ENCODE measurements at places on chromosomes 2 and 18.

DNA sequence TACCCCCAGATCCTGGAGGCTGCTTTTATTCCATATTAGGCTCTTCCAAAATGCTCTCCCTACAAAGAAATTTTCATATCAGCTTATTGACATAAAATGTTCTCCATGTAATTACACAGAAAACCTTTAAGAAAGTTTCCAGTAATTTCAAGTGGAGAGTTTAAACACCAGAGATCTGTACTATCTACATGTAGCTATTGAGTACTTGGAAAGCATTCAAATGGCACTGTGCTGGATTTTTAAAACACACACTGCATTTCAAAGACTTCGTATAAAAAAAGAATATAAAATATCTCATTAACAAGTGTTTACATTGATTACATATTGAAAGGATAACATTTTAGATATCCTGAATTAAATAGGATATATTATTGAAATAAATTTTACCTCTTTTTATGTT is 182.4 kb upstream of the ZNF521 start:
- no peak for DNase-seq

DNA sequence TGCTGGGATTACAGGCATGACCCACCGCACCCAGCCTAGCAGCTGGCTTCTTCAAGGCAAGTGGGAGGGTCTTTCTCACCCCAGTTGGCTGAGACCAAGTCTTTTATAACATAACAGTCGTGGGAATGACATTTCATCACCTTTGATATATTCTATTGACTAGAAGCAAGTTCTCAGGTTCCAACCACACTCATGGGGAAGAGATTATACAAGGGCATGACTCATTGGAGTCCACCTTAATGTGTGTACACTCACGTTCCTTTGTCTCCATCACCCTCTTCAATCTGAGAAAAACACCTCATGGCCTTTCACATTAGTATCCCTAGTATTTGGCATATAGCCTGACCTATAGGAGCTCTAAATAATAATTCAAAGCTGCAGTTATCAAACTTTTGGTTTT is 2.8 kb upstream of the BBS5 start:
- no peak for DNase-seq

DNA sequence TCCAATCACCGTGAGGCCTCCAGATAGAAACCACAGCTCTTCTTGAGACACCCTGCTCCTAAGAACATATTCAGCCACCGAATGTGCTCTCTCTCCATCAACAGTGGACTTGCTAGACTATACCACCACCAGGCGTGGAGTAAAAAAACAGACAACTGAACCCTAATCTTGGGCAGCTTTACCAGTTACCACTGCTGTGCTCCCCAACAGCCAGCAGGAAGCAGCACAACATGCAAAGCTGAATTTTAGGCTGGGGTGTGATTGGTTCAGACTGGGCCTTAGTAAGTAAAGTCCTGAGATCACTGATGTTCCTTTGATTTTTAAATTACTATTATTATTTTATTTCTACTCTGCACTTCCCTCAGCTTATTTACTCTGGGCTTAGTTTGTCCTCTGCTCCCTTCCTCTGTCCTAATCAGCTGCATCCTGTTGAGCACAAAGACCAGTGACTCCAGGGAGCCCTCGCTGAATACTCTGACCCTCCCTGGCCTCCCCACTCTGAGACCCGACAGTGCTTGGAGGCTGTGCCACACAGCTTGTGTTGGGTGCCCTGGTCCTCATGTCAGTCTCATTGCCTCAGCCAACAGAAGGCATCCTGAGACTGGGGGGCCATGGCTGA is 21.9 kb downstream of the MRPL35 start:
- DNase-seq, result no peak

DNA sequence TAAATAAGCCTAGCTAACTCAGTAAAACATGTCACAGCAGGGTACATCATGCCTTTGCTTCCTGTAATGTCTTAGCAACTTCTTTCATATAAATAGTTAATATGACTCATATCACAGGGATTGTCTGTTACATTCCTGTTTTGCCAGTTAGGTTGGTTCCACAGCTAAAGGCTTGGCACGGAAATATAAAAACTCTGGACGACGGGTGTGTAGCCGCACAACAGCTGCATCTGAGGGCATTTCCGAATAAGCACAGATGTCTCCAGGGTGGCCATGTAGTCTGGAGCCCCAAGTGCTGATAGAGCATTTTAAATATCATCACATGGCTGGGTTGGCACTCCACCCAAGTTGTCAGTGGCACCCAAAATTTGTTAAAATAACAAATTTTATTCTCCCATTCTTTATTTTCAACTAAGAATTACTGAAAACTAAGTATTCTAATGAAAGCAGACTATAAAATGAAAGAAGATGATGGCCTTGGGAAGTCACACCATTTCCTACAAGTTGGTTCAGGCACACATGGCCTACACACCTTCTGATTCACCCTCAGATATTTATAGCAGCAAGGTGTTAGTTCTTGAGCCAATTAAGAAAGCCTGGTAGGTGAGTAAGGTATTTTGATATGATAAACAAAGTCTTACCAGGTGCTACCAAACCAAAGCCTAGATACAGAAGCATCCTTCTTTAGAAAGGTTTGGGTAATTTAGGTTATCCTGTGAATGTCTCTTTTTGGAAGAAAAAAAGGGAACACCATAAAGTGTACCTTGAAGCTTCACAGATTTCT is 61.8 kb upstream of the STK17B start:
- DNase-seq, result no peak

GRCh38 chr2:170227951-170228350 is 50.0 kb downstream of the MYO3B start:
- no peak for DNase-seq

GRCh38 chr2:205060269-205060668 is 515.0 kb downstream of the PARD3B start:
- no peak for DNase-seq

GRCh38 chr2:75290600-75291150 is 91.4 kb upstream of the TACR1 start:
- DNase-seq, result no peak

- no peak for DNase-seq
Observed at GRCh38 chr2:221060376-221060775, 511.7 kb downstream of the EPHA4 start.

DNA sequence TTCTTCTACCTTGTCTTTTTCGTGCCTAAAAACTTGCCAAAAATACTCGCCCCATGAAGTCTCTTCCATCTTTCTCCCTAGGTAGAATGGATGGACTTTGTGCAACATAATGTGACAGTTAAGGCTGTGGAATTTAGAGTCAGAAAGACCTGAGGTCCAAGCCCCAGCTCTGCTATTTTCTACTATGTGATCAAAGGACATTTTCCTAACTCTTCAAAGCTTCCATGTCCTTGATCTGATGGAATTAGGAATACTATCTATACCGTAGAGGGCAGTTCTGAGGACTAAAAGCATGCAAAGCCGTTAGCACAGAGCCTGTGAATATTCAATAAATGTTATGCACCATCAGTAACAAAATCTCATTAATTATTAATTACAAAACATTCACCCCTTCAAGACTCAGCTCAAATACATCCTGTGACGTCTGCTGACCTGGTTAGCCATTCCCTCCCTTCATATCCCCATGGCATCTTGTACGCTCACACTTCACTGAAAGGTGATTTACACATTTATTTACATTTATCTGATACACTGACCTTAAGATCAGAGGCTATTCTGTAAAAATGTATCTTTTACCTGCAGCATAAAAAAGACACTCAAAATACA is 15.1 kb downstream of the IWS1 start:
- DNase-seq, result no peak

- DNase-seq, result no peak
Observed at GRCh38 chr2:161676902-161677496, 52.8 kb downstream of the SLC4A10 start.

DNA sequence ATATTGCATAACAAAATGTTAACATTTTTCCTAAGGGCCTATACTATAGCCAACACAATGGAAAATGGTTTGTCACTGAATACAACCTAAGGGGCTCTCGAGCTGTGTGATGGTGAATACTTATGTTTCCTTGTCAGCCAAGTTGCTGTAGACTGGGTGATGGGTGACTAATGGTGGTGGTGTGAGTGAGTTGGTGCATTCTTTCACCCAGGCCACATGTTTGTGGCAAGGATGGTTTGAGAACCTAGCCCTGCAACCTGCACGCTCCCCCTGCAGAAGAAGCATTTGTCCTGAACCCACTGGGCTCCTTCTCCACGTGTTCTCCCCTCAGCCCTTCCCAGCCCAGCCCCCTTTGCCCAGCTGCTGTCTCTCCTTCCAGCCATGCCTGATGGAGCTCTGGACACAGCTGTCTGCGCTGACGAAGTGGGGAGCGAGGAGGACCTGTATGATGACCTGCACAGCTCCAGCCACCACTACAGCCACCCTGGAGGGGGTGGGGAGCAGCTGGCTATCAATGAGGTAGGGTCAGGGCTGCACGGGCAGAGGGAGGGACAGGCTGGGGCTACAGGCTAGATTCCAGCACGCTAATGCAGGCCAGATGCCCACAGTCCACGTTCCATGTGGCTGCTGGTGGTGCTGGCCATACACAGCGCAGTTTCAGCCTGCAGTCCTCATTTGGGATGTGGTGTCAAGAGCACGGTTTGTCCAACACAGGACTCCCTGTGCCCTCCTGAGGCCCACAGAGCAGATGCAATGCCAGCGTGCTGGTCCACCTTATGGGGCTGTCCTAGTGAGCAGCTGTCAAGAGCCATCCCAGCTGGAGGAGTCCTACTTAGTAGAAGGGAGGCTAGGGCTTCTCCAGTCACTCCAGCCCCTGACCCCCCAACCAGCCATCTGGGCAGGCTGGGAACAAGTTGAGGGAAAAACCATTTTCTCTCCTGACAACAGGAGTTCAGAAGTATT is 65.4 kb downstream of the FAM168B start:
- peak; percentile 59 for DNase-seq

GRCh38 chr2:23542230-23542789 is 157.3 kb downstream of the KLHL29 start:
- DNase-seq, result no peak

- DNase-seq, result no peak
Observed at GRCh38 chr2:164794016-164794415, 47.6 kb downstream of the COBLL1 start.

- DNase-seq, result no peak
Observed at GRCh38 chr2:735670-736218, 58.5 kb upstream of the TMEM18 start.

DNA sequence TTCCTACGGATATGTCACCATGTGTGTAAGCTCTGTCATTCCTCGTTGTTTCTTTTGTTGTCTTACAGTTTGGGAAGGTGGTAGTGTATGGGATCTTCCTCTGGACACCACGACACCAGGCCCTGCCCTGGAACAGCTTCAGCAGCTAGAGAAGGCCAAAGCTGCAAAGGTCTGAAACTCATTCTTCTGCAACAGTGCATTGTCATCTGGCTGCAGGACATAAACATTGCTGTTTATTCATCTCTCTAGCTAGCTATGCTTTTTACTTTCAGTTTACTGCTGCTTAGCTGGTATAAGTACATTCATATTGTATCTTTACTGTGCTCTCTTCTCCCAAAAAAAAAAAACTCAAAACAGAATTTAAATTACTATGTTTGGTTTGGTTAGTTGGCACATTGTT is 39.2 kb upstream of the KCNJ13 start:
- no peak for DNase-seq

GRCh38 chr18:5895299-5895875 is at the start of gene TMEM200C:
Gene TMEM200C, minus strand, starts transcription at chr18:5895522. Its CDS starts 3,459 bp downstream, at chr18:5892063.
- DNase-seq, result no peak

DNA sequence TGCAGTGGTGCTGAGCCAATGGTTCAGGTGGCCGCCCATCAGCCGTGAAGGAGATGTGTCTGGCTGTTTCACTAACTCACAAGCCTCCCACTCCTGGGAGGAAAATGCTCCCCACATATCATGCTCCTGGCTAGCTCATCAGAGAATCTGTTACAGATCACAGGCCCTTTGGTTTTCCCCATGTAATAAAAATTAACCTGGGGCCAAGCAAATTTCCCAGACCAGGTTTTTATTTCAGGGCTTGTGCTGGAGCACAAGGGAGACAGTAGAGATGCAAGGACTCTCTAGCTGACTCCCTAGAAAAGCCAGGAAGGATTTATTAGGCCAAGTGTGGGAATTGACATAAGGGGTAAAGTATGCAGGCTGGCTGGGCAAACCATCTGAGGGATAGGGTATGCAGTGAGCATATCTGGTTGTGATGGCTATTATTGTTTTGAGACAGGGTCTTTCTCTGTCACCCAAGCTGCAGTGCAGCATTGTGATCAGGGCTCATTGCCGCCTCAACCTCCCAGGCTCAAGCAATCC is 40.6 kb upstream of the CCBE1 start:
- DNase-seq, result no peak

GRCh38 chr2:28587526-28588291 is 91.8 kb downstream of the PLB1 start:
- DNase-seq, result peak; percentile 45

DNA sequence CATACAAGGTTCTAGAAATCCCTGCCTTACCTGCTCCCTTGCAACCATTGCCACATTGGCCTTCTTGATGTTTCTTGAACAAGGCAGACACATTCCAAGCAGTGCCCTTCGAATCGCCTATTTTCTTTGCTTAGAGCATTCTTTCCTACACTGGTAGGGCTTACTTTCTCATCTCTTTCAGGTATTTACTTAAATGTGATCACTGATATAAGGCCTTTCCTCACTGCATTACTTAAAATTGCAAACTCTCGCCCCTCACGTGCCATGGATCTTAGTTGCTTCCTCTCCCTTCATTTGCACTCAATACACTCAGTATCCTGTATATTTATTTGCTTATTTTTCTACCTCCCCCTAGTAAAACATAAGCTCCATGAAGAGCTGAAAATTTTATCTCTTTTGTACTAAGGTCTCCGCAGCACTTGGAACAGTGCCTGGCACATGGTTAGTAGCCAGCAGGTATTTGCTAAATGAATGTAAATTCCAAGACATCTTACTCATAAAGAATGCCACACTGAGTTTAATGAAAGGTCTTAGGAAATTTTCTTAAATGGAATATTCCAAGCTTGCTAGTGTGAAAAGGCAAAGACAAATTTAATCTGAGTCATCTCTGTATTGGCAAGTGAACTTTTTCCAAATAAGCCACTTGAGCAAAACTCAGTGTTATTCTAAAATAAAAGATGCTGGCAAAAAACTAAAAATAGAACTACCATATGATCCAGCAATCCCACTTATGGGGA is 42.4 kb upstream of the FIGN start:
- no peak for DNase-seq

DNA sequence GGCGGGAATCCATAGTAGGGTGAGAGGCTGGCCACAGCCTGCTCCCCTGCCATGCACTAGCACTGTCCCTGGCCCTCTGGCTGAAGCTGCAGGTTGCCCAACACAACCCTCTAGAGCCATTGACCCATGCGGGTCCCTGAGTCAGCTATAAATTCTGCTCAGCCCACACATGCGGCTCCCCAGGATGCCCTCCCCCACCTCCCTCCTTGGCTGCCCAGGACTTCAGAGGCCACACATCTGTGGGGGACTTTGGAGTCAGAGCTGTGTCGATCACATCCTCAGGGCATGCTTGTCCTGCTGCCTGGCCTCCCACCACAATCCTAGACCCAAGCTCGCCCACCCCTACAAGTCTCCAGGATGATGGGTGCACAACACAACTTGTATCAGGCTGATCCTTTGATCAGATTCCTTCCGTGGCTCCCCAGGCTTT is 97.0 kb downstream of the TFCP2L1 start:
- DNase-seq, result peak; percentile 48

DNA sequence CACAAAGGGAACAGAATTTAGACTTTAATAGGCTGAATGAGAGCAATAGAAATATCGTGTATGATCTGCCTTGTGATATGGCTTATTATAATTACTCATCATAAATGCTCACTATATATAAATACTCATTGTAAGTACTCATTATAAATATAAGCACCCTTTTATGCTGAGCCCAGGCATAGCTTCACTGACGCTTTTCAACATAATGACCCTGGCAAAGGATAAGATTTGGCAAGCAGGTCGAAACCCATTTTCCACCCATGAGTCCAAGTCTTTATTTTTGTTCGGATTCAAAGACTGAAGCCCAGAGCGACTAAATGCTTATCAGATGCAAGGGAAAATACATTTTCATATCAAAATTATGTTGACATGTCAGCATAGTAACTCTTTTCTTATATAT is 500.4 kb downstream of the SLC4A3 start:
- DNase-seq, result no peak
